Activated CD4-positive, alpha-beta T cell treated with anti-CD3 and anti-CD28 coated beads, Interleukin-2, amount 10 ng/mL, durations not matched to agents 7 days and 5 days (primary cell): ENCODE measurements at places on chromosomes 12 and 14. TPM values are rescaled to one million over a fixed set of nuclear protein-coding genes. Genes with fewer than 3 reads are reported as not detected.

GRCh38 chr14:103089386-103090335 is 4.9 kb upstream of the EXOC3L4 start:
- DNase-seq: no peak

DNA sequence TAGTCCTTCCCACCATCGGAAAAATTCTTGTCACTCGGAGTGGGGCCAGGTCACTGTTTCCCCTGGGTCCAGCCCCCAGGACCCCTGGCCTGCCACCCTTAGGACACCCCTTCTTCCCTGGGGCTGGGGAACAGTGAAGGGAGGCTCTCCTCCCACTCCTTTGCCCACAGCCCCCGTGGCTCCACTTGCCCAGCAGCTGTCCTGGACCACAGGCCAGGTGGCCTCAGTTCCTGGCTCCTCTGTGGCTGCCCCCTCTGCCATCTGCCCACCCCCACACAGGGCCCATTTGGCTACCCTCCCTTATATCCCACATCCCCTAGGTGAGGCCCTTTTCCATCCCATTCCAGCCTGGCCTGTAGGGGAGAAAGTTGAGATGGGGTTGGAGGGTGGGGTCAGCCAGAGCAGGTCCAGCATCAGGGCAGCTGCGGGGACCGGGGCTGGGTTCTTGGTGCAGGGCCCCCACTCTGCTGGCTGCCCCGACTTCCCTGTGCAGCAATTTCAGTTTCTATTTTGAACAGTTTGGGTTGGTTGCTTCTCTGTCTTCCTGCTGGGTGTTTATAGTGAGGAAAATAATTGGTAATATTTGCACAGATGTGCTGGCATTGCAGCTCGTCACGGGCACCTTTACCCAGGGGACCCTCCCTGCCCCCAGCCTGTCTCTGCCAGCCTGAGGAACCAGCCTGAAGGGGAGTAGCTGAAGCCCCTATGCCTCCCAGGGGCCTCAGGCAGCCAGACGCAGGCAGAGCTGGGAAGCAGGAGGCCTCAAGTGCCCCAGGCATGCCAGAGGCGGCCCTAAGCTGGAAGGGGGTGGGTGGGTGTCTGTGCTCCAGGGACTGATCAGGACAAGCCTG is 23.4 kb downstream of the SYNDIG1L start:
- no peak for DNase-seq

DNA sequence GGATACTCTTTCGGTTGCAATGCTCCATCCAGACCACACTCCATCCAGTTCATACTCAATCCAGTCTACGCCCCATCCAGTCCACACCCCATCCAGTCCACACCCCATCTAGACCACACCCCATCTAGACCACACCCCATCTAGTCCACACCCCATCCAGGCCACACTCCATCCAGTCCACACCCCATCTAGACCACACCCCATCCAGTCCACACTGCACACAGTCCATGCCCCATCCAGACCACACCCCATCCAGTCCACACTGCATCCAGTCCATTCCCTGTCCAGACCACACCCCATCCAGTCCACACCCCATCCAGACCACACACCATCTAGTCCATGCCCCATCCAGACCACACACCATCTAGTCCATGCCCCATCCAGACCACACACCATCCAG is 116.0 kb upstream of the RTL1 start:
- DNase-seq: no peak

GRCh38 chr12:124916374-124917134 is 2.1 kb upstream of the UBC start:
- DNase-seq: peak; percentile 53

- DNase-seq: no peak
Measured at GRCh38 chr12:4943067-4943937, 33.6 kb downstream of the KCNA1 start.

- DNase-seq: no peak
Measured at GRCh38 chr14:44053422-44053821, 453.7 kb downstream of the FSCB start.

- DNase-seq: no peak
Measured at GRCh38 chr12:3884671-3885070, 11.5 kb upstream of the PARP11 start.

DNA sequence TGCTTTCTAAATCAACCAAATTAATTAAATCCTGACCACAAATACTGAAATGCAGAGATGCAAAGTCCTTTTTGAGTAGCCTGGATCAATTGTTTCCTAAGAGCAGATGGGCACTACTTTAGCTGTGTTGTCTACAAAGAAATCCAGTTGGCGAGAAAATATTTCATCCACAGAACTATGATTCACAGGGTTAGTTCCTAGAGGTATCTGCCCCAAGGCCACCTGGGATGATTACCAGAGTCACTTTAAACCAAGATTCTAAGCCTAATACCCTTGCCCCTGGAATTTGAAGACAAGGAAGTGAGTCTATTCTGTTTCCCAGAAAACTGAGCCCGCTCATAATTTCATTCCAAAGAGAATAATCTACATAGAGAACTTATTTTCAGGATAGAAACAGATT is 198.4 kb downstream of the PPM1H start:
- DNase-seq: no peak

DNA sequence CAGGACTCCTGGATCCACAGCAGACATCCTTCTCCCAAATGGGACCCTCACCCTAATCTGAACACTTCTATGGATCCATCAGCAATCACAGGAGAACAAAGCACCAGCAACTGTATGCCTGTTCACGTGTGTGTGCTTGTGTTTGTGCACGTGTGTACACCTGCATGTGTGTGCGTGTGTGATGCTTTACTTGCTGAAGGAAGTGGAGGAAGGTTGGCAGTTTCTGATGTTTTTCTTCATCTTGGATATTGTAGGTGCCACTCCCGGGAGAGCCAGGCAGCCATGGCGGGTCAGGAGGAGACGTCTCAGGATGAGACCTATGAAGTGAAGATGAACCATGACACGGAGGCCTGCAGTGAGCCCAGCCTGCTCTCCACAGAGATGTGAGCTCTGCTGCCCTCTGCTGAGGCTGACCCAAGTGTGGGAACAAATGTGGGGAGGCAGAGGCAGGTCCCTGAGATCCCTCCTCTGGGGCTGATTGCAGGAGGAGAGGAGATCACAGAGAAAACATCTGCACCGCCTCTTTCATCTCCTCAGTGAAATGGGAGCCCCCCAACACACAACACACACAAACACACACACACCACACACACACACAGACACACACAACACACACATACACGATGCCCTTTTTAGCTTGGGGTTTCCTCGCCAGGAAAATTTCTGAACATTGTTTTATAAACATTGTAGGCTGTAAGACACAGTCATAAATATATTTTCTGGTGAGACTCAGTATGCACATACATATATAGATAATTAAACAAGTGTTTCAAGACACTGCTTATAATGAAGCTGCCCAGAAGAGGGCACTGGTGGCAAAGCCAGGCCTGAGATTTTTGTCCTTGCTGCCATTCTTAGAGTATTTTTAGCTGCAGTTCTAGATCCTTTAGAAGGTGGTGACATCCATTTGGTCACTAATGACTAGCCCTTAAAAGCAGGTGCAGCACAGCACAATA is 112.2 kb upstream of the FKBP4 start:
- DNase-seq: peak; percentile 70

DNA sequence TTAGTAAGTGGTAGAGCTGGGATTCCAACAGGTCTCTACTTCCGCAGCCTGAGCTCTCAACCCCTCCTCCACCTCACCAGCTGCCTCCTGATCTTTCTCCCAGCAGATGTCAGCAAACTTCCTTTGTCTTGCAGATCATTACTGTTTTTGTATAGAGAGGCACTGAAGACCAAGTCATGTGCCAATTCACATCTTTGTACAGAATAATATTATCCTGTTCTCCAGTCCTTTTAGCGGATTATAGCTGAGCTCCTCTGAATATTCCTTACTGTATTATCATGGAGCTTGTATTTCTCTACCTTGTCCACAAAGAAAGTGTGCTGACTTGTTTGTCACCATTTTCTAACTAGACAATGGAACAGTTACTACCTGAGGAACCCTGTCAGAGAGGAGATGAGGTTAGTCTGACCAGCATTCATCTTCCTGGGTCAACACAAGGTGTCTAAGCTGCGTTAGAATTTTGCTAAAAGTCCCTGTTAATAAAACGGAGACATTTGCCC is 142.3 kb upstream of the ARHGAP5 start:
- peak; percentile 12 for DNase-seq

GRCh38 chr12:138898-139534 is 72.4 kb downstream of the IQSEC3 start:
- no peak for DNase-seq

Gene INSM2
- total RNA-seq: not detected

Gene FOXG1
- not detected for total RNA-seq

Gene CLEC1B
- total RNA-seq: not detected

Gene ZNF839
- total RNA-seq: 14.8 TPM

Gene PDZRN4
- total RNA-seq: not detected
